ENCODE measurements at places on chromosomes 16 and 17. TPM values are rescaled to one million over a fixed set of nuclear protein-coding genes. Genes with fewer than 3 reads are reported as not detected.

The KRTAP2-3 gene
- not detected for total RNA-seq

The FAM171A2 gene
- 3.2 TPM for total RNA-seq

The KRT14 gene
- total RNA-seq: not detected

The SPIRE2 gene
- total RNA-seq: 2.4 TPM

The OTOP2 gene
- total RNA-seq: not detected

The RAB26 gene
- total RNA-seq: 0.13 TPM

The HASPIN gene
- 9.4 TPM for total RNA-seq

The P2RX5 gene
- total RNA-seq: 6.0 TPM

The HYDIN gene
- not detected for total RNA-seq

The MEIOC gene
- not detected for total RNA-seq

The SOST gene
- total RNA-seq: not detected

The EME1 gene
- 8.3 TPM for total RNA-seq

The APOH gene
- total RNA-seq: not detected

The NOG gene
- 41.2 TPM for total RNA-seq

The SEPTIN12 gene
- not detected for total RNA-seq

The PDXDC1 gene
- total RNA-seq: 46.2 TPM

The ADORA2B gene
- 21.1 TPM for total RNA-seq

The C17orf75 gene
- 10.0 TPM for total RNA-seq

The KRT36 gene
- total RNA-seq: not detected
